Activated naive CD4-positive, alpha-beta T cell treated with anti-CD3 and anti-CD28 coated beads for 36 hours (primary cell): ENCODE measurements at places on chromosomes 7 and 10.

GRCh38 chr7:151175047-151175792 is 7.7 kb upstream of the GBX1 start:
- no peak for DNase-seq

GRCh38 chr7:114942446-114943175 is 20.7 kb downstream of the MDFIC start:
- DNase-seq, result no peak

GRCh38 chr7:38385682-38386081 is 112.2 kb upstream of the TARP start:
- DNase-seq, result no peak

GRCh38 chr10:126277181-126277580 is 111.1 kb downstream of the ADAM12 start:
- no peak for DNase-seq

- peak; percentile 28 for DNase-seq
Observed at GRCh38 chr10:117656385-117657367, 114.1 kb downstream of the EMX2 start.

- DNase-seq, result no peak
Observed at GRCh38 chr10:58028597-58029366, 238.9 kb downstream of the IPMK start.

DNA sequence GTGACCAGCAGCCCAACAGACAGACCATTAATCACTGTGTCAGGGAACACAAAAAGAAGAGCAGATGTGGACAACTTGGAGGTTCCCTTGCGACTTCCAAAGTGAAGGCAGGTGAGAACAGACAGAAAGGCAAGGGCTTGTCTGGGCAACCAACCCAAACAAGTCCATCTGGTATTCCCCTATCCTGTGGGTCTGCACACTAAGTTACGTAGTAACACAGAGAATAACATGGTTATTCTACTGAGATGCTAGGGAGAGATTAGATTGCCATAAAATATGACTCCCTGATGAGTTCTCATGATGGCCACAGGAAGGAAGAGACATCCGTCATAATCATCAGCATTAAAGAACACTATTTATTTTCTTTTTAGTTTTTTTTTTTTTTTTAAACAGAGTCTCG is 252.2 kb downstream of the CALN1 start:
- no peak for DNase-seq

GRCh38 chr7:107045980-107046379 is 1.5 kb downstream of the PRKAR2B start:
- no peak for DNase-seq

DNA sequence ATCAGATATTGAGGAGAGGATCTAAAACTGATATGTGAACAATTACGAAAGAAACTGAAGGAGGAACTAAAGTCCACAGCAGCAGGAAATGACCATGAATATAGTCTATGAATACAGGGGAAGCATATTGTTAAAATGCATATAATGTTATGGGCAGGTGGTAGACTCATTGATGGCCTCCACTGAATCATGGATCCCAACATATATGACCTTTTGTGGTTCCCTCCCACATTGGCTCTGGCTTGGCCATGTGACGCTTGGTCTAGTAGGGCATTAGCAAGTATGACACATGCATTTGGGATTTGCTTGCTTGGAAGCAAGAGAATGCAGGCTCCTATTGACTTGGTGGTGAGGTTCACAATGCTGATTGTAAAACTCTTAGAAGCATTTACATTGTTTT is 55.2 kb upstream of the RAB18 start:
- no peak for DNase-seq

DNA sequence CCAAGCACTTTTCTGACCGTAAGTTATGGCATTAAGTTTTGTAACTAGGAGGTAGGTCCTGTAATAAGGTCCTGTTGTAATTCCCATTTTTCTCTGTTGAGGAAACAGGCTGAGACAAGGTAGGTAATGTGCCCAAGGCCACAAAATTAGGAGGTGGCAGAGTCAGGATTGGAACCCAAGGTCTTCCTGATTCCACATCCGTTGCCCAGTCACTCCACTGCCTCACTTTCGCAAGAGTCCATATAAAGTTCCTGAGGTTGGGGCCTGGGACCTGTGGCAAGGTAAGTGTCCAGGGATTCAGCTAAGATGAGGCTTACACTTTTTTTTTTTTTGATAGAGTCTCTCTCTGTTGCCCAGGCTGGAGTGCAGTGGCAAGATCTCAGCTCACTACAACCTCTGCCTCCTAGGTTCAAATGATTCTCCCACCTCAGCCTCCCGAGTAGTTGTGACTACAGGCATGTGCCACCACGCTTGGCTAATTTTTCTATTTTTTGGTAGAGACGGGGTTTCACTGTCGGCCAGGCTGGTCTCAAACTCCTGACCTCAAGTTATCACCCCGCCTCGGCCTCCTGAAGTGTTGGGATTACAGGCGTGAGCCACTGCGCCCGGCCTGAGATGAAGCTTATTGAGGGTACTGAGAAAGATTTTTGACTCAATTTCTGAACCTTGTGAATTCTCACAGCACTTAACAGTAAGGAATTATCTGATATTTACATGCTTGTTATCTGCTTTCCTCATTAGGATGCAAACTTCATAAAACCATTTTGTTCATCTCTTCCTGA is 20.3 kb upstream of the GNA12 start:
- DNase-seq, result no peak

DNA sequence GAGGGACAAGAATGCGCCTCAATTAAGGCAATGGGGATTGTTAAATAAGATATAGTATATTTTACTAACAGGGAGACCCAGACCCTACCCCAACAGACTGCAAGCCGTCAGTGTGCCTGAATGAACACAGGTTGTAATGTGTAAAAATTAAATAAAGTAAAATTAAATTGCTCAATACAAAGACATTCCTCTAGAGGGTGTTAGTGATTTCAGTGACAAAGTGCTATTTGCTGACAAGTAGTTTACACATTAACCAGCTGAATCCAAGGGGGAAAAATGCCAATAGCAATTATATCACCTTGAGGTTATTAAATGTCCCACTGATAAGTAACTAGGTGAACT is 110.5 kb downstream of the EBF3 start:
- DNase-seq, result no peak

DNA sequence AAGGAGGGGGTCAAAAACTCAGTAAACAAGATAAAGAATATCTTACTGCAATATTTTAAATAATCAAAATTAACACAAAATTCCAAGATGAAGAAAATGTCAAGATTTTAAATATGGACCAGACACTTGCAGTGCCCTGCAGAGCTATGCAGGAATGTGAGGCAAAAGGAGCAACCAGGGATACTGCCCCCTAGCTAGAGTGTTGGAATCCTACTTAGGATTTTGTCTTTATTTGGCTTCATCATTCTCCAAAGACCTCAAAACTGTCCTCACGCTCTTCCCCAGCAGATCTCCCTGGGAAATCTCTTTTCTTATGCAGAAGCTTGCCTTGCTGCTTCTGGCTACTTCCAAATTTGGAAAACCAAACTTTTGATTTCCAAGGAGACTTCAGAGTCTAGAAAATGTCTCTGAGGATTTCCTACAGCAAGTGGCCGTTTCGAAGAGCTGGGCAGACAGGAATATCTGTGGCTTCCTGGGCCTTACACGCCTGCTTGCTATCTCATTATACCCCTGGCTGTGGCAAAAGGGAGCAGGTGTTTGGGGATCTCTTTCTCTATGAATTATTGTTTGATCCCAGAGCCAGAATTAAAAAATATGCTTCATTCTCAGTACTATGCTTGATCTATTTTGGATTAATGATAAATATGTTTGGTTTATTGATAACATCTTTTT is 232.2 kb upstream of the BMPER start:
- no peak for DNase-seq

GRCh38 chr7:133783276-133783675 is 343.9 kb upstream of the LRGUK start:
- DNase-seq, result no peak

GRCh38 chr7:132279718-132280117 is 296.6 kb downstream of the PLXNA4 start:
- DNase-seq, result no peak

- DNase-seq, result no peak
Observed at GRCh38 chr7:7682861-7683260, 35.5 kb downstream of the RPA3 start.

DNA sequence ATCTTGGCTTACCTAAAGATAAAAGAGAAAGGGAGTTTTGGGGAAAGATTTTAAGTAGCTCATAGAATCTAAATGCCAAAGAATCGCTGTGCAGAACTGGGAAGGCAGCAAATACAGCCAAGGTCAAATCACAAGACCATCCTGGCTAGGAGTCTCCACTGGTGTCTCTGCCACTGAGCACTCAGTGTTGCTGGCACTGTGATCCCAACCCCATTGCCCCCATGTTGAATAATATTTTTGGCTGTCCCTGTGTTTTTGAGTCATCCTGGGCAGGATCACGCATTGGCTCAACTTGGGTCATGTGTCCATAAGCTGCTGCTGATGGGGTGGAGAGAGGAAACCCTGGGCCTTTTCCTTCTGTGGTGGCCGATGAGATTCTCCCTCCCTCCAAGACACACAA is 21.2 kb downstream of the TLX1 start:
- no peak for DNase-seq
